Cerebellar nuclear complex (tissue), 1 donor: ENCODE measurements at places on chromosomes 11 and 22.

DNA sequence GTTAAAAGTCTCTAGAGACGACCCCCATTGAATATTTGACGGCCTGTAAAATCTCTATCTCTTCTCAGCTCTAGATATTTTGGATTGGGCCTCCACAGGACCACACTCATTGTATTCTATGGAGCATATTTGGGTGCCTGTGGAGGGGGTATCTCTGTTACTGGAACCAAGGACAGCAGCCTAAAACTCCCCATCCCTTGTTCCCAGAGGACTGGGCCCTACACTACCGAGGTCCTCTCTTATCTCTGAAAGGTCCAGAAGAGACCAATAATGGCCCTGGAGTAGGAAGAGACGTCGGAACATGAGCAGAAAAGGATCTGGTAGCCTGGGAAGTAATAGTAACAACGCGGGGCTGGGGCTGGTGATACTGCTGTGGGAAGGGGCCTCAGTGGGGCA is 542 bp downstream of the HPS4 start:
- DNase-seq = no peak

- DNase-seq = no peak
Observed at GRCh38 chr11:119828819-119829218, 99.8 kb upstream of the NECTIN1 start.

DNA sequence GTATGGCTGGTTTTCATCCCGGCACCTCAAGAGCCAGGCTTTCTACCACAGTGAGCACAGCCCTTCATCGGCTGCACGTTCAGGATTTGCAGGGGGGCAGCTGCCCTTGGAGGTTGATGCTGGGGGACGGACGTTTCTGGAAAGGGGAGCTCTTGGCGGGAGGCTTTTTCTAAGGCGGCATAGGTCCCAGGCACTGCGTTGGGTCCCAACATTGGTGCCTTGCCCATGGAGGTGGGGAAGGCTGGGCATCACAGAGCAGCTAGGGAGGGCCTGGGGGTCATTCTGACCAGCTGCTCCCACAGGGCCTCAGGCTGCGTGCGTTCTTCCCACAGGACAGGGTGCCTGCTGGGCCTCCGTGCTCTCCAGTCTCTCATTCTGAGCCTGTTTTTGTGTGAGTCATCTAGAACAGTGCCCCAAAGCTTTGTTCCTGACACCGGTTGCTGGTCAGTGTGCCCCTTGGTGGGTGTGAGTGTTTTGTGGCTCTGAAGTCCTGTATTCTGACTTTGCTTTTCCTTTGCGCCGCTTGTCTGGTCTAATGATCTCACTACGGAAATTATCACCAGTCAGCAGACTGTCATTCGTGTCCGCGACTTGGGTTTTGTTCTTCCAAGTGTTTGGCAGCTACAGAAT is 275.9 kb downstream of the TBC1D22A start:
- no peak for DNase-seq

DNA sequence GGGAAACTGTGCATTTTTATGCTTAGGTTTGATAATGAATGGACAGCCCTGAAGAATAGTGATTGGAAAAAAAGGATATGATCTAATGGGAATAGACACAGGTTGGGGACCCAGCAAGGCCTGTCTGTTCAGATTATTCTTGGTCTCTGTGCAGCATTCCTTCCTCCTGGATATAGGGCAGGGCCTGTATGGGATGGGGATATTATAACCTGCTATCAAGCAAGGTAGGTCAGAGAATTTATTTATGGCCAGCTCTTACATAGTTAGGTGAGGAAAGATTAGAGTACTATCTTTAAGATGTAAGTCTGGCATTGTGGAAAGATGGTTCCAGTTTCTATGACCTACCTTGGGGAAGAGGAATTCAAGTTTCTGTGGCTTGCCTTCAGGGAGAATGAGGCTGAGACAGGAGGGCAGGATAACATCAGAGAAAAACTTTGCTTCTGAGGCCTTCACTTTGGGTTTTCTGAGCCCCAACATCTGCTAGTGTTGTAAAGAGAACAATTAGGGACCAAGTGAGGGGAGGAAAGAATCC is 8.5 kb upstream of the BIRC2 start:
- DNase-seq = no peak

GRCh38 chr11:110125632-110126031 is 32.4 kb downstream of the ZC3H12C start:
- no peak for DNase-seq

GRCh38 chr11:107619926-107620325 is 29.0 kb downstream of the ELMOD1 start:
- DNase-seq = no peak

GRCh38 chr22:35148866-35149548 is 83.0 kb downstream of the ISX start:
- DNase-seq = no peak

DNA sequence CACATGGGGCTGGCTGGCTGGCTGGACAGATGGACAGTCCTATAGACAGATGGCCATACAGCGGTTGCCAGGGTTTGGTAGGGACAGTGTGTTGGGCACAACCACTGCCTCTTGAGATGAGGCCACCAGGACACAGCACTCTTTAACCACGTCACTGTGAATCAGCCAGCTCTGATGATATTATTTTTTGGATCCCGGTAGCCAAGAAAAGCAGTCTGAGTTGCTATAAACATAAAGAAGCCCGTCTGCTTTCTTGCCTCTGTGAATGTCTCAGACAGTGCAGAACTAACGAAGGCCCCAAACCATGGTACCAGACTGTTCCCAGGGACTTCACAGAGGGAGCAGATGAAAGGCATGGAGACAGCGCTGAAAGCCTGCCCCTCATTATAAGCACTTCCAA is 115.9 kb upstream of the CSNK2A3 start:
- no peak for DNase-seq

- no peak for DNase-seq
Observed at GRCh38 chr11:3683039-3683438, 11.9 kb upstream of the CHRNA10 start.

GRCh38 chr11:45341372-45341771 is 55.2 kb upstream of the SYT13 start:
- DNase-seq = no peak

GRCh38 chr22:22030493-22031182 is 48.1 kb upstream of the TOP3B start:
- DNase-seq = no peak

- no peak for DNase-seq
Observed at GRCh38 chr11:115518983-115519628, 14.9 kb upstream of the CADM1 start.
